ENCODE measurements at places on chromosomes 16 and 17.

- DNase-seq = no peak
These were observed 179.3 kb downstream of the TMEM132E start for GRCh38 chr17:34758718-34759117.

DNA sequence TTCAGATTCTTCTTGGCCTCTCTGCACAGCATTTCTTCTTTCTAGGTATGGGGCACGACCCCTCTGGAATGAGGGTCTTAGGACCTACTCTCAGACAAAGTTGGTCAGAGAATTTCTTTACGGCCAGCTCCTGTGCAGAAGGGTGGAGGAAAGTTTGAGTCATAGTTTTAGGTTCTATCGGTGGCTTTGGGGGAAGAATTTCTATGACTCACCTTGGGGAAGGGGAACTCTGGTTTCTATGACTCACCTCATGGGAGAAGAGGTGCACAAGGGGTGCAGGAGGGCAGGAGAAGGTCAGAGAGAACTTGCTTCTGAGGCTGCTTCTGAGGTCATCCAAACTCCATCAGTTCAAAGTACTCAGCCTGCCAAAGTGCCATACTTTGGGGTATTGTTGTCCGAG, 2.5 kb upstream of the ABCC12 start:
- peak; percentile 84 for DNase-seq

DNA sequence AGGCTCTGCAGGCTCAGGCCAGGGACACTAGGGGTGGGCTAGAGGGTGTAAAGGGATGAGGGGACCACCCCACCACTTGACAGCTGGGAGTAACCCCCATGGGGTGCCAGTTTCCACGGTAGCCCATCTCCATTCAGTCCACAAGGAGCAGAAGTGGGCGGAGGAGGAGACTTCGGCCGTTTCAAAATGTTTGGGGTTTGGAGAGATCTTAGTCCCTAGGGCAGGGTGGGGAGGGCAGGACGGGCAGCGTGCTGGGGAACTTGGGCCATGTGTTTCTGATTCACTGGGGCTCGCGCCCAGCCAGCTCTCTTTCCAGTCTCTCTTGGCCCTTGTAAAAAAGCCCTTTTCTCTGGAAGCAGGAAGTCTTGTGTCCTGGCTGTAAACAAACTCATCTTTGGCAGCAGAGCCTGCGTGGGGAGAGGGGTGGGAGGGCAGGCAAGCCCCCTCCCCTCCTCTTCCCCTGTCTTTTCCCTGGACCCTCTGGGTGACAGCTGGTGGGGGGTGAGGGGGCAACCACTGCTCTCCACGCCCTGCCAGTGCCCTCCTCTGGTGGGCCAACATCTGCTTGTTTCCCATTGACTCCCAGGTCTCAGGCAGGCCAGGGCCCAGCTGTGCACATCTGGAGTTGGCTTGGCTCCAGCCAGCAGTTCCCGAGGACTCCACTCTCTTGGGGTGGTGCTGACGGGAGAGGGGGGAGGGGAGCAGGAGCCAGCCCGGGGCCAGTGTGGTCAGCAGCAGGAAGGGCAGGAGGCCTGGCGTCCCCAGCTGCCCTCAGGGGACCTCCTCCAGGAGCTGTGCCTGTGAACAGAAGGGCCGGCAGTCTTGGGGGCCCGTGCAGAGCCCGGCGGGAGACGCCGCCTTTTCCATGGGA, 8.1 kb downstream of the CYGB start:
- peak; percentile 77 for DNase-seq

- DNase-seq = no peak
These were observed 7.7 kb upstream of the ZNF652 start for GRCh38 chr17:49369760-49370159.

GRCh38 chr17:80419255-80419654, 4.3 kb downstream of the ENDOV start:
- no peak for DNase-seq

Measured in fibroblast of upper back skin (primary cell).